Smooth muscle cell of the pulmonary artery (primary cell): ENCODE measurements at places on chromosomes 3 and 15. TPM values are rescaled to one million over a fixed set of nuclear protein-coding genes. Genes with fewer than 3 reads are reported as not detected.

ISLR gene
- 35.0 and 134 TPM in 2 replicates for total RNA-seq

SMCO1 gene
- not detected in 2 replicates for total RNA-seq

CLSTN2 gene
- 0.33 and 1.6 TPM in 2 replicates for total RNA-seq

TMEM207 gene
- total RNA-seq, result not detected in 2 replicates

HIGD2B gene
- total RNA-seq, result 0.10 TPM in 1 of 2 replicates, not detected in the other

SIDT1 gene
- total RNA-seq, result 0.20 TPM in 1 of 2 replicates, not detected in the other

CDHR4 gene
- 0.07 TPM in 1 of 2 replicates, not detected in the other for total RNA-seq

P2RY14 gene
- 0.20 TPM in 1 of 2 replicates, not detected in the other for total RNA-seq

LRRC28 gene
- total RNA-seq, result 15.6 and 20.9 TPM in 2 replicates

PLA1A gene
- total RNA-seq, result 0.13 and 0.30 TPM in 2 replicates

PGBD4 gene
- total RNA-seq, result 3.6 and 3.9 TPM in 2 replicates

SLC9C1 gene
- 0.20 and 0.43 TPM in 2 replicates for total RNA-seq

P2RY1 gene
- 0.17 and 0.59 TPM in 2 replicates for total RNA-seq

GOLGA6L7 gene
- not detected in 2 replicates for total RNA-seq

GPR156 gene
- total RNA-seq, result 0.65 and 2.0 TPM in 2 replicates

CCK gene
- total RNA-seq, result 0.13 and 0.36 TPM in 2 replicates

GTF2E1 gene
- total RNA-seq, result 11.7 and 11.9 TPM in 2 replicates

DNASE1L3 gene
- 0.07 TPM in 1 of 2 replicates, not detected in the other for total RNA-seq

NUP210 gene
- 0.10 and 0.46 TPM in 2 replicates for total RNA-seq

STRA6 gene
- total RNA-seq, result 0.59 and 2.6 TPM in 2 replicates

PP2D1 gene
- not detected in 2 replicates for total RNA-seq

PLOD2 gene
- 819 and 1,169 TPM in 2 replicates for total RNA-seq

SERPINI2 gene
- not detected in 2 replicates for total RNA-seq

UBAP1L gene
- total RNA-seq, result 2.2 and 2.4 TPM in 2 replicates

TRPM1 gene
- total RNA-seq, result not detected in 2 replicates

ADAM10 gene
- 300 and 376 TPM in 2 replicates for total RNA-seq

CCR9 gene
- total RNA-seq, result not detected in 2 replicates

PIF1 gene
- 5.2 and 6.3 TPM in 2 replicates for total RNA-seq

PPP1R14D gene
- not detected in 2 replicates for total RNA-seq

TNK2 gene
- total RNA-seq, result 11.5 and 18.4 TPM in 2 replicates

CPB1 gene
- total RNA-seq, result not detected in 2 replicates

CKMT1B gene
- not detected in 2 replicates for total RNA-seq

KNG1 gene
- not detected in 2 replicates for total RNA-seq

AMIGO3 gene
- not detected in 2 replicates for total RNA-seq

RAD51 gene
- total RNA-seq, result 1.4 and 1.8 TPM in 2 replicates

APBA2 gene
- total RNA-seq, result 15.6 and 23.3 TPM in 2 replicates

PCOLCE2 gene
- total RNA-seq, result 192 and 258 TPM in 2 replicates
